Fibroblast of lung (primary cell): ENCODE measurements at places on chromosomes 6 and 20. TPM values are rescaled to one million over a fixed set of nuclear protein-coding genes. Genes with fewer than 3 reads are reported as not detected.

The LGSN gene
- not detected in 2 replicates for polyA plus RNA-seq

The BPIFB4 gene
- polyA plus RNA-seq, result not detected in 2 replicates

The PTCHD4 gene
- 0.57 and 0.99 TPM in 2 replicates for polyA plus RNA-seq

The CCDC170 gene
- 0.36 and 0.76 TPM in 2 replicates for polyA plus RNA-seq

The MLN gene
- polyA plus RNA-seq, result not detected in 2 replicates

The EFCAB8 gene
- not detected in 2 replicates for polyA plus RNA-seq

The SPATS1 gene
- polyA plus RNA-seq, result not detected in 2 replicates

The PHACTR3 gene
- polyA plus RNA-seq, result not detected in 2 replicates

The HLA-DMA gene
- 3.7 and 7.1 TPM in 2 replicates for polyA plus RNA-seq

GRCh38 chr6:168132531-168133167 lies 53.6 kb upstream of the FRMD1 start:
- DNase-seq, result peak; percentile 82

GRCh38 chr6:13354331-13355042 lies 26.1 kb upstream of the TBC1D7 start:
- DNase-seq, result peak; percentile 93

DNA sequence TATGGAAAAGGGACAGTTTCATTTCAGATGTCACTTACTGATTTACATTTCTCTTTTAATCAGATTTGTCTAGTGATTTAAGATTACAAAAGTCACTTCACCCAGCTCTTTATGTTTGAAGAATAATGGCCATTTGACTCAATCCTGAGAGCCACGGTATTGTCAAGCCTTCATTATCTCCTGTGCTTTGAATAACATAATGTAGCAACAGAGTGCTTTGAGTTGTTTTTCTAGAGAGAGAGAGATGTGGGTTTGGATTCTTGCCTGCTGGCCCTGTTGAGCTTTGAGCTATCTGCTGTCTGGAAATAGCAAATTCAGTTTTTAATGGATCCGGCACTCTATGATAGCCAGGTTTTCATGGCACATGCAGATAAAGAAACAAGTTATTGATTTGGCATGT lies 478.4 kb upstream of the SOX4 start:
- peak; percentile 76 for DNase-seq

DNA sequence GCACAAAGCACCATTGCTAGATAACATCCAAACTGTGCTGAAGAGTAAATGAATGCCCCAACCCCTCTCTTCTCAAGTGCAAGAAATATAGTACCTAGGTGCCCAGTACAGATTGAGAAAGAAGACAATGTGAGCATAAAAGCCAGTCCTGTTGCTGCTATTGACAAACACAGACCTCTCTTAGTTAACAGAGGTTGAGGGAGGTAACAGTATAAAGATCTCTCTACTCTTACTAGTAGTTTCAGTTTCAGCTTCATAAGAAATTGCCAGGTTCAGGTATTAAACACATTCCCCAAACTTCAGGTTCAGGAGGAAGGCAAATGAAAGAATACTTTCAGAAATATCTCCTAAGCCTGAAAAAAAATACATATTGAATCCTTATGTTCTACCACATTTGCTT lies 31.4 kb downstream of the TBC1D32 start:
- DNase-seq, result no peak

DNA sequence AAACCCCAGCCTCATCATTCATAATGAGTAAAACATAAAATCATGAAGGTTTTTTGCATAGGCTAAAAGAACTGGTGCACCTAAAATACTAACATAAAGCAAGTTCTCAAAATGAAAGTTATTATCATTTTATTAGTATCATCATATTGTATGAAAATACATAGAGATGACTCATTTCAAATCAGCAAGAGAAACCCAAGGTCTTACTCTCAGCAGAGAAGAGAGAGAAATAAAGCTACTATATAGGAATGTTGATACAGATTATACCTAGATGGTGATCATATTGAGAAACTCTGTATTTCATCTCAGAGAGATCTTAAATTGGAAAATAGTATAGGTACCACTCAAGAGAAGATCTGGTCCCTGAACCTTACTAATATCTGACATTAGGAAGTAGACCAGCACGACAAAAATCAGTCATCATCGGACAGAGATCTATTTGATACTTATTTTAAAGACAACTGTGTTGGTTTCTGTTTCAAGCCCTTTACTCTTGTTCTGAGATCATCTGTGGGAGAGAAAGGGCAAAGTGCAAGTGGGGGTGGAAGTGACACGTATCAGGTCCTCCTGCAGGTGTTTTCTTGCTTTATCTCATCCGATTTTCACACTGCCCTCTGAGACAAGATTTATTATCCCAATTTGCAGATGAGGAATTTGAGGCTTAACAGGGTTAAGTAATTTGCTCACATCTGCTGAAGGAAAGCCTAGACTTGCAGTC lies 532.3 kb downstream of the MAFB start:
- no peak for DNase-seq

DNA sequence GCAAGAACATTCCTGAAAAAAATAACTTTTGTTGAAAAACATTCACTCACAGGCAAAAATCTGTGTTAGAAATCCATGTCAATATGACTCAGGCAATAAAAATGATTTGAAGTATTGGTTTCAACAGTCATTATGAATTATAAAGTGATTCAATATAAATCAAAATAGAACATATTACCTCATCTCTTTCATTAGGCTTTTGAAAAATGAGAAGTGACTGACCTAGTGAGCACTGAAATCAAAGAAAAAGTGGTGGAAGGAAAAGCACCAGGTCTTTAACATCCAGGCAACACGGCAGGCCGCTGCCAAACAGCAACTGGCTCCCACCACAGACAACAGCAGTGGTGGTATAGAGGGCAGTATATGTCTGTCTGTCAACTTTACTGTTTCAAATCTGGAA lies 68.9 kb downstream of the MAN1A1 start:
- peak; percentile 31 for DNase-seq

DNA sequence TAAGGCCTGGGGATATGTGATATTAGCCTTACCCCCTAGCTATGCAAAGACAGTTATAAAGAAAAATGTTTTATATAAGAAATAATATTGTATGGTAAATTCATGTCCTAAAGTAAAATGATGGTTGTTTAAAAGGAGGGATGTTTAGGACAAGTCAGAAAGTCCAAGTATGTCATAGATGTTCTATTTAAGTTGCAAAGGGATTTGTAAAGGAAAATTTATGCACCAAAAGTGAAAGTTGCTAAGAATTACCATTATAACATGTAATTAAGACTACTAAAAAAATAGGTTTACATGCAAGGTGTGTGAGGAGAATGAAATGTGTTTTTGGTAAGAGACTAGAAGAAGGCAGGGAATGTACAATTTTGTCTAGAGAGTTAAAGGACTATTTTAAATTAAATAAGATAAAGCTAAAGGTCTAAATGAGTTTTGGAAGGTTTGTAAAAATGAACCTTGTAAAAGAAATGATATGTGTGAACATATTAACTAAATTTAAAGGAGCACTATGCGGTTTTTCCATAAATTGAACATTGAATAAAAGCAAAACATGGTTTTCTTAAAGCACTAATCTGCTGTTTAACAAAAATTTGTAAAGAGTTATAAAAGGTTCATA lies 22.7 kb upstream of the GOPC start:
- DNase-seq, result no peak

DNA sequence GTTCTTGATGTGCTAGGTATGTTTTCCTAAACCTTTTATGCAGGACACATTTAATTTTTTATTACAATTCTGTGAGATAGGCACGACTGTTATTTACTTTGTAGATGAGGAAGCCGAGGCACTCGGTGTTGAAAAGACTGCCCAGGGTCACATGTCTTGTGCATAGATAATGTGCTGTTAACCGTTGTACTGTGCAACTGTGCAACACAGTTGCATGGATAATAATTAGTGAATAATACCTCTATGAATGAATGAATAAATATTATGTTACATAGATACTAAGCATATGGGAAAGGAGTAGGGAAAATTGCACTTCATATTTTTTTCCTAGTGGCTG lies 60.3 kb upstream of the DEK start:
- DNase-seq, result no peak

DNA sequence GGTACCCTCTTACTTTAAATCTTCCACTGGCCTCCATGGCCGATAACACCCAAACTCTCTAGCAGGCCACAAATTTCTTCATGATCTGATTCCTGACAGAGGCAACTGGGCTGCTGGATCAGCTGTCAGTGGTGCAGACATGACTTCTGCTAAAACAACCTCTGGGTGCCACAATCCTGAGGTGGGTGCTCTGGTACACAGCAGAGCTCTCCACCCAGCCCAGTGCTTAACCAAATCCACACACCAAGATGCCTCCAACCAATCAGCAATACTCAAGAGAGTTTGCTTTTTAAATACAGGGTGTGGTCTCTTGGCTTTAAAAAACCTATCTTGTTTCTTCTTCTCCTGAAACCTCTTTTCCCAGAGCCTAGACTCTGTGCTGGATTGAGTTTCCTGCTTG lies 126.6 kb upstream of the SPACA1 start:
- no peak for DNase-seq

DNA sequence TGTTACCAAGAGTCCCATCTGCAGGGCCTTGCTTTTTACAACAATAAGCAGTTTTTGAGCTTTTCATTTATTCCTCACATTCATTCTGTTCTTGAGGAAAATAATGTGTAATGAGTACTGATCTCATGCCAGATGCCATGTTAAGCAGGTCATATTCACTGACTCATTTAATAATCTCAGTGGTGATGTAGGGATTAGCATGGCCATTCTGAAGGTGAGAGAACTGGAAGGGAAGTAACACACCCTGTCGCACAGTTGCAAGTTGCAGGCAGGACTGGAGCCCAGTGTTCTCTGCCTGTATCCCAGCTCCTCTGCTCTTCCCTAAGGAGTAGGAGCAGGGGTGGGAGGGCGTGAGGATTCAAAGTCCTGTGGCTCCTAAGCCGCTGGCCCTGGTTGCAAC lies 5.6 kb downstream of the PCIF1 start:
- no peak for DNase-seq

- DNase-seq, result peak; percentile 68
These were observed 5.5 kb upstream of the SOX4 start for GRCh38 chr6:21587961-21588480.

GRCh38 chr6:167293088-167293589 lies 2.0 kb downstream of the UNC93A start:
- DNase-seq, result no peak

DNA sequence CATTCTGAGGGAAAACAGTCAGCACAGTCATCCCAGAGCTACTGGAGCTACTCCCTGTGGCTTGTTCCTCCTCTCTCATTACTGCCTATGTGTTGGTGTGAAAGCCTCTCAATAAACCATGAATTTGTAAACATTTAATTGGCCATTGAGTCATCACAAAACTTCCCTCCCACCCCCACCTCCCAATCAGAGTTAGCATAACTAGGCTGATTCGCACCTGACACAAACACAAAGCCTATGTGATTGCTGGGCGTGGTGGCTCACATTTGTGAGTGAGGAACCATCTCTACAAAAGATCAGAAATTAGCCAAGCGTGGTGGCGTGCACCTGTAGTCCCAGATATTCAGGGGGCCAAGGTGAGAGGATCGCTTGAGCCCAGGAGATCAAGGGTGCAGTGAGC lies 17.1 kb upstream of the SNTA1 start:
- no peak for DNase-seq

DNA sequence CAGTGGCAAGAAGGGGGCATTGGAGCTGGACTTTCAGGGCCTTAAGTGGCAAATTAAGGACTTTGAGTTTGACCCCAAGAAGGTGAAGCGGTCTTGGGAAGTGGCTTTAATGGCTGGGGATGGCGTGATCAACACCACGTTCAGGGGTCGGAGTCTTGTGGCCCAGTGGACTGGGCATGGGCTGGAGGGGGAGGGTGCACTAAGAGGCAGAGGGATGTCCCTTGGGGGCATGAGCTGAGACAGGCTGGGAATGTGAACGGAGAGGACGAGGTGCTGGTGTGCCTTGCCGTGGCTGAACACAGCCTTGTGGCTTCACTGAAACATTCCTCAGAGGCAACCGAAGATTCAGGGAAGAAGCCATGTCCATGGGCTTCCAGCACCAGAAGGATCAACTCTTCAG lies 227.0 kb downstream of the SYNDIG1 start:
- no peak for DNase-seq

GRCh38 chr6:57193177-57193576 lies 21.1 kb downstream of the BAG2 start:
- DNase-seq, result peak; percentile 67

- no peak for DNase-seq
These were observed 6.5 kb downstream of the NEDD9 start for GRCh38 chr6:11226005-11226404.

DNA sequence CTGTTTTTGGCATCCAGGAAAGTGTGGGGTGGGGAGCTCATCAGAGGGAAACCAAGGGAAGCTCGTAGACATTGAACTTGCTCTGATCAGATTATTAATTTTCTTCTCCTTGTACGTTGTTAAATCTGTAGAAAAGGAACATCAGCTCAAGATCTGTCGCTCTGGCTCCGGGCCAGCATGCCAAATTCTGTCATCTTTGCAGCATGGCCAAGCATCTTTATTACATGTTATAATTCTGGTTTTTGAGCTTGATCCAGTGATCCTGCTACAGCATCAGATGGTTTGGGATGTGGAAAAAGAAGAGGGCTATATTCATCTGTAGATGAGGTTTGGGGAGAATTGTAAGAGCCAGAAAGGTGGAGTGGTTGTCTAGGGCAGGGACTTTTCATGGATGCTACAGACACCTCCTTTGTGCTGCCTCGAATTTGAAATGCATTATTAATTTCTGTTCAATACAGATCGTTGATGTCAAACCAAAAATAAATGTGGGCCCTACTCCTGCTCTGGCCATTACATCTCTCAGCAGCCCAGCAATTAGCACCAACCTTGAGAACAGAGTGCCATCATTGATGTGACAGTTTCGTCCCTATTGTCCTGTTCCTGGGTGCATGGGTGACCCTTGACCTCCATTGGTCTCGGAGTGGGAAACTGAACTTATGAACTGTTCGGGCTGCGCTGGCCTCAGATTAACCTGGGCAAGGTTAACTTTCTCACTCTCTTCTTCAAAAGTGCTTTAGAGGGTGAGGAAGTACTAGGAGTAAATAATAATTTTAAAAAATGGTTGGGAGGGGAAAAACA lies 250.8 kb downstream of the SOX4 start:
- DNase-seq, result no peak

DNA sequence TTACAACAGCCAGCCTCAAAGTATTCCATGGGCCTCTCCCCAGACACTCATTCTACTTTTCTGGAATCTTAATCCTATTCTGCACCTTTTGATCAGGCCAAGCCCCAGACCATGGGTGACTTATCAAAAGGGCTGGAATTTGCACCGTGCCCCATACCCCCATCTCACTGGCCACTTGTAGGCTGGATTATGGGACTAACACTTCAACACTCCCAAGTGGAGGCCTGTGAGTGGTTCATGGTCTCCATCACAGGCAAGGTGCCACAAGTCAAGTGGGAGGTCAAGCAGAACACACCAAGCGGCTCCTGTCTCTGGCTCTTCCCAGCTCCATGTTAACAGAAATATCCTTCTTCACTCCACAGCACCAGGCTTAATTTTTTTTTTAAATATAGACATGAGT lies 212.3 kb upstream of the HEY2 start:
- DNase-seq, result no peak

DNA sequence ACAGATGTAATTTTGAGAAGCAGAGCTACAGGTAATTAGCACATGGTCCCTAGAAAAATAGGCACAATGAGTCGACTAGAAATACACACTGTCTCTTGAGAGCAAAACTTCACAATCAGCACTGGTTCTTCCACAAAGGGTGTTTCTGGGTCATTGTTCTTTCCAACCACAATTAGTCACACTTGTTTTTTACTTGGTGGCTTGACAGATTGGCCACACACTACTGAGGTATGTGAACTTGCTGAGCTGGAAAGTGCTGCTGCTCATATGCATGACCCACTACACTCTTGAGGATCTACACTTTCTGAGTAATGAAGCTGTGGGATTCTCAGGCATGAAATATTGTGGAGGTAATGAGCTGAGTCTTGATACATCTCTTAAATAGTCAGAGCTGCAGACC lies 347.7 kb downstream of the BCKDHB start:
- DNase-seq, result peak; percentile 100
